ENCODE measurements at places on chromosomes 4 and X.

GRCh38 chr4:139704915-139705485 lies 39.4 kb downstream of the MGST2 start:
- DNase-seq: no peak

- DNase-seq: no peak
Measured at GRCh38 chr4:11297201-11297600, 131.5 kb downstream of the HS3ST1 start.

DNA sequence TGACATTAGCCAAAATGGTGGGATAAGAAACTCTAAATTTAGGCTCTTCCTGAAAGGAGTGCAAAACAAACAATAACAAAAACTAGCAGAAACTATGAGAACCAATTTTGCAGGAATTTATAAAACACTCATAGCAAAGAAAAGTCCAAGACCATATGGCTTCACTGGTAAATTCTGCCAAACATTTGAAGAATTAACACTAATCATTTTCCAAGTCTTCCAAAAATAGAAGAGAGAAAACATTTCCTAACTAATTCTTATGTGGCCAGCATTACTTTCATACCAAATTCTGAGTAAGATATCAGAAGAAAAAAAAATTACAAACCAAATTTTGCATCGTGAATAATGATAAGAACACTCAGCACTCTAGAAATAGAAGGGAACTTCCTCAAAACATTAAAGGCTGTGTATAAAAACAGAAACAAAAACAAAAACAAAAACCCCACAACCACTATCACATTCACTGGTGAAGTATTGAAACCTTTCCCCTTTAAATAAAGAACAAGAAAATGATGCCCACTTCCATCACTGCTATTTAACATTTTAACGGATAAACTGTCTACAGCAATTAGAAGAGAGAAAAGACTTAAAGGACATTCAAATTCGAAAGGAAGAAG lies 524.3 kb upstream of the GALNTL6 start:
- DNase-seq: no peak

GRCh38 chrX:9456250-9457074 lies 8.4 kb upstream of the TBL1X start:
- DNase-seq: peak; percentile 15

GRCh38 chrX:133884430-133885394 lies 100.7 kb downstream of the GPC3 start:
- DNase-seq: no peak

Data from AG10803 (cell line).